ENCODE measurements at places on chromosomes 5 and 9.

DNA sequence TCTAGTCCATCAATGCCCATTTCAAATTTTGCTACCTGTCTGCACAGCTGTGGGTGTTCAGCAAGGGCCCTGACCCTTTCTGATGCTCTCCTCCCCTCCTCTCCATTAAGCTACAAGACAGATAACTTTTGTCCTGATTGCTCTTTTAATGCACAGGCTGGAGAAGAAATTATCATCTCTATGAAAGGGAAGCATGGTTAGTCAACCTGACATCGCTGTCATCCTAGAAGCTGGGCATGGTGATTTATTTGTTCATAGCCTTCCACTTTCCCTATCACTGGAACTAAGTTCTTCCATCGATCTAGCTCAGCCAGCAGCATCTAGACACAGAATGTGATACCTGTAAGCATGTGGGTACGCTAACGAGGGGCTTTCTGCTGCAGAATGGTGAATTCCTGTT is 50.1 kb downstream of the SLIT3 start:
- no peak for DNase-seq

GRCh38 chr5:17620627-17621026 is 10.4 kb downstream of the TAF11L12 start:
- no peak for DNase-seq

DNA sequence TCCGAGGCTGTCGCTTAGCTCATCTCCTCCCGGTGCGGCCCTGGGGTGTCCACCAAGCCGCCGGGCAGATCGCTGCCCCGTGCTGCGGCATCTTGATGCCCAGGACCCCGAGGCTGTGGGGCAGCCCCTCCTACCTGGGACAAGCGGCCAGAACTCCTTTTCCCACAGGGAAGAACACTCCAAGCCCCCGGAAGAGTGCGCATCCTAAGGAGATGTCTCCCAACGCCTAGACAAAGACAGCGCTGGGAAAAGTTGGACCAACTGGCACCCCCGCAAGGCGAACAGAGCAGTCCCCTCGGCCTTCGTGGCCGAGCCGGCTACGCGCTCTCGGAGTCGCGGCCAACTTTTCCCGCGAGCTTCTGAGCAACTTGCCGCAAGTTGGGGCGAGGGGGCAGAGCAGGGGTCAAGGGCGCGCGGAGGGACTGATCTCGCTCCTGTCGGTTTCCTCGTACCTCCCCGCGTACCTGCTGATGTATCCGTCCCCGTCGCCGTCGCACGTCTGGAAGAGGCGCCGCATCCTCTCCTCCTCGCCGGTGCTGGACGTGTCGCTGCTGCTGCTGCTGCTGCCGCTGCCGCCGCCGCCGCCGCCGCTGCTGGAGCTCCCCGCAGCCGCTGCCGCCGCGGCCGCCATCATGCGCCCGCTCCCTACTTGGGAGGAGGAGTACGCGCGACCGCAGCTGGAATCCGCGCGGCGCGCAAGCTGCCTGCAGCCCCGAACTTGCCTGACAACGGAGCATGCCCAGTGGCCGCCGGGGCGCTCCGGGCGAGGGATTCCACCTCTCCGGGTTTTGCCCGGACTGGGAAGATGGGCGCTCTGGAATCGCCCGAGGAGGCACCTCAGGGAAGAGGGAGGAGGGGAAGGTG is at the start of gene MCC:
MCC (minus strand) TSS at position 673 of the 864 bp plus-strand sequence.
- peak; percentile 27 for DNase-seq

DNA sequence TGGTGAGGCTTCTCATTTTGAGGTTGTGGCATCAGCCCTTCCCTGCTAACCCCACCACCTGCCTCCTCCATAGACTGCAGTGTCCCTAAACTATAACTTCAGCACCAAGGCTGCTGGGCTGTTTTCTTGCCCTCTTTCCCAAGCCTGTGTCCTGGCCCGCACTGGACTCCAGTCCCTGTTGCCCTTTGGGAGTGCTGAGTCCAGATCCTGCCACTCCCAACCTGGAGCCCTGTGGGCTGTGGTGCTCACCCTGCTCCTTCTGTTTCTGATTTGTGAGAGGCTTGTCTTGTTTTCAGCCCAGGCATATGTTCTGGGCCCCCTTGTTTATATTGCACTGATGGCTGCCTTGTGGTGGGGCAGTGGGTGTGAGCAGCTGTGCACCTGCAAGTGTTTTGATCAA is 39.7 kb upstream of the RNU6ATAC start:
- no peak for DNase-seq

GRCh38 chr9:131179561-131180219 is 54.3 kb downstream of the NUP214 start:
- DNase-seq, result no peak

DNA sequence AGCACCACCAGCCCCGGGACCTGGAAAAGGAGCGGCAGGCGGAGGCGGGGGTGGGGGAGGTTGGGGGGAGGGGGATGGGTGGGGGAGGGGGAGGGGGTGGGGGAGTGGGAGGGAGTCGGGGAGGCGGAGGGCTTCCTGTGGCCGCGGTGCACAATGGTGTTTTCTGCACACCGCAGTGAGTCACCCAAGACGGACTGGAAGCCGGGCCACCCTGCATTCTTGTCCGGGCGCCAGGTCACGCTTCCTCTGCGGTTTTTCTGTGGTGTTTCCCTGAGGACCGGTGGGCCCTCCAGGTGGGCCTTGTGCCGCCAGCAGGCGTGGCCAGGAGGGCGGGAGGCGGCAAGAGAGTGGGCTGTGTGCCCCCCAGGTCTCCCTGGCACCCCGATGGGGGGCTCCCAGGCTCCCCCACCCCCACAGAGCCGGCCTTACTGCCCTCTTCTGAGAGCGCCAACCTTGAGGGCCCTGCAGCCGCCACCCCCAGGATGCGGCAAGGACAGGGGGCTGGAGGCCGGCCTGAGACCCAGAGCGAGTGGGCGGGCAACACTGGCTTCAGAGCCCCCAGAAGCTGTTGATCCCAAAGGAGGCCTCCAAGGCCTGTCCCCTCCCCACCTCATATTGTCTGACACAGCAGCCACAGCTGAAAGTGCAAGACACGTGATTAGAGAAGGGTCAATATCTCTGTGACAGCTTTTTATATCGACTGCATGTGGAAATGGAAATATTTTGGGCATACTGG is 11.1 kb downstream of the EXD3 start:
- peak; percentile 46 for DNase-seq

- no peak for DNase-seq
Measured at GRCh38 chr5:150153957-150154617, 1.6 kb downstream of the PDGFRB start.

DNA sequence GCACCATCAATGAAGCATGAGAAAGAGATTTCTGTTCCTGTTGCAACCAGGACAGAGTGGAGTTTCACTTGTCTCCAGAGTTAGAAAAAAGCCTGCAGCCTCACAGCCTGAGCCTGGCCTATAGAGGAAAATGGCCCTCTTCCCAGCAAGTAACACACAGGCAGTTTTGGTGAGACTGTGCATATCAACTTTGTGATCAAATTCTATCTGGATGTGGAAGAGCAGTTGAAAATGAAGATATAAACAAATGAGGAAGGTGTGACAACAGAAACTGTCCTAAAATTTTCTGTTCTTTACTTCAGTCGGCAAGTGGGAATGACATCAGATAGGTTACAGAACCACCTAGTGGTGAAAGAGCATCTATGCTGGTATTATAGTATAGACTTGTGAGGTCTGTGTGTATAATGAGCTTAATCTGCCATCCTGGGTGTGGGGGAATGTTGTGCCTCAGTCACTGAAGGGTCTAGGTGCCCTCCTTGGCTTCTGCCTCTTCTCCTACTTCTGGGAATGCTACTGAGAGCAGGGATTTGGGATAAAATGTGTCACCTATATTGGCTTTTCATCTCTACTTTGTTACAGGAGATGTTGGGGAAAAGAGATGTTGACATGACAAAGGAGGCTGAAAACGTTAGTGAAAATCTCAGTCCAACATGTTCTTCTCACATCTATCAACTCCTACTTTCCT is 28.2 kb downstream of the YIPF5 start:
- DNase-seq, result no peak

DNA sequence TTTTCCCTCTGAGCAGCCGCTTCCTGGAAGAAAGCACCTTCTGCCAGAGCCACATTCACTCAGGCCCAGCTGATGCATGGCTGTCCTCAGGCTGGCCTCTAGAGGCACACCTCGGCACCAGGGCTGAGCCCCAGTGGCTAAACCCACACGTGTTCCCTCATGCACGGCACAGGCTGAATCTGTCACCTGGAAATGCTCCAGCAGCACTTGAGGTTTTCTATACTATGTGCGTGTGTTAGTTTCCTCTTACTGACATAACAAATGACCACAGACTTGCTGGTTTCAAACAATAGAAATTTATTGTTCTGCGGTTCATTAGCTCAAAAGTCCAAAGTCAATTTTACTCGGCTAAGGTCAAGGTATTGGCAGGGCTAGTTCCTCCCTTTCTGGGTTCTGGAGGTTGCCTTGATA is 141.4 kb downstream of the LRRC70 start:
- DNase-seq, result peak; percentile 27

DNA sequence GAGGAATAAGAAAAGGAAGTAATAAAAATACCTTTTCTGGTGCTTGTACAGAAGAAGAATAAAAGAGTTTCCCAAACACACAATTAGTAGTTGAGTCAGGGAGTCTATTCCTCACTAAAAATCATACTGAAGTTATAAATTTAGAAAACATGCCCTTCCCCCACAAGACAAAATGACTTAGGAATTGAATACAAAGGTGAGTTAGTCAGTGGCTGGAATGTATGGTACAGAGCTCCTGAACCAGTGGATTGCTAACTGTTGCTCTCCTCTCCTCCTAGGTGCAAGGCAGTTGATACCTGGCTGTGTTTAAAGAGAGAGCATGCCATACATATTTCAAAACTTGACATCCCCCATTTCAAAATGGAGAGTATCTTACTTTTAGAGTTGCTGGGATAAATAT is 1.9 kb downstream of the GDA start:
- DNase-seq, result no peak

GRCh38 chr5:128412145-128412930 is 125.7 kb downstream of the FBN2 start:
- no peak for DNase-seq

DNA sequence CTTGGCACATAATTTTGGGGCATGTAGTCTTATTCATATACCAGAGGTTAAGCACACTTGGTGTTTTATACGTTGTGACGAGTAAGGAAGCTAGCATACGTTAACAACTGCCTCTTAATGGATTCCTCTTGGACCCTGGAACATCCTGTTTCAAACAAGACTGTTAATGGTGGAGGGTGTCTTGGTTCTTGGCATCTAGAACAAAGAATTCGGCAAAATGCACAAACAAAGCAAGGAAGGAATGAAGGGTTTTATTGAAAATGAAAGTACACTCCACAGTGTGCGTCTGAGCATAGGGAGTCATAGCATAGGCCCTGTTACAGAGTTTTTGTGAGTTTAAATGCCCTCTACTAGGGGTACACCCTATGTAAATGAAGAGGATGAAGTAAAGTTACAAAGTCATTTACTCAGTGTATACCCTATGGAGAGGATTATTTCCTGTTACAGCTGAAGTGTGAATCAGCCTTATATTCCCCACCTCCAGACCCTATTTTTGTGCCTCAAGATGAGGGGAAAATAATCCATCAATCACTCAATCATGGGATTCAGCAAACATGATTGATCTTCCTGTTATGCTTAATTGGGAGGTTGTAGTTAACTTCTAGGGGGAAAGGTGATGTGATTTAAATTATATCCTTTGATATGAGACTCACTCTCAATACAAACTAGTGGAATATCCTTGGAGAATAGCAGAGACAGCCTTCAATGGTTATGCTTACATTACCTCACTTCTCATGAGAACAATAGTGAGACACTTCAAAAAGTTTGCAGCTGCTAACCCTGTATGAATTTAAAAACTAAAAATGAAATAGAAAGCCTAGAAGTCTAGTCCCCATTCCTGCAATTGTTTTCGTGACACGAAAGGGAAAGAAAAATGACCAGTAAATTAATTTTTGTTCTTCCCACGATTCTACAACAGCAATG is 84.9 kb upstream of the MYO10 start:
- no peak for DNase-seq

DNA sequence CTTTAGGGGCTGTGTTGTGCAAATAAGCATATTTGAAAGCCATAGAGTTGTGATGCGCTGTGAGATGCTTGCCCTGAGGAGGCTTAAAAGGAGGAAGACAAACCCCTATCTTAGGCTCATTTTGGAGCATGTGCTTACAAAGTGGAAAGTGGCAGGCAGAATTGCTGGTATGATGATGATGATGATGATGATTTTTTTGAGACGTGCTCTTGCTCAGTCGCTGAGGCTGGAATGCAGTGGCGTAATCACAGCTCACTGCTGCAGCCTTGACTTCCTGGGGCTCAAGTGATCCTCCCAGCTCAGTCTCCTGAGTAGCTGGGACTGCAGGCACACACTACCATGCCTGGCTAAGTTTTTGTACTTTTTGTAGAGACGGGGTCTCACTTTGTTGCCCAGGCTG is 1.7 kb downstream of the CNOT8 start:
- peak; percentile 18 for DNase-seq

DNA sequence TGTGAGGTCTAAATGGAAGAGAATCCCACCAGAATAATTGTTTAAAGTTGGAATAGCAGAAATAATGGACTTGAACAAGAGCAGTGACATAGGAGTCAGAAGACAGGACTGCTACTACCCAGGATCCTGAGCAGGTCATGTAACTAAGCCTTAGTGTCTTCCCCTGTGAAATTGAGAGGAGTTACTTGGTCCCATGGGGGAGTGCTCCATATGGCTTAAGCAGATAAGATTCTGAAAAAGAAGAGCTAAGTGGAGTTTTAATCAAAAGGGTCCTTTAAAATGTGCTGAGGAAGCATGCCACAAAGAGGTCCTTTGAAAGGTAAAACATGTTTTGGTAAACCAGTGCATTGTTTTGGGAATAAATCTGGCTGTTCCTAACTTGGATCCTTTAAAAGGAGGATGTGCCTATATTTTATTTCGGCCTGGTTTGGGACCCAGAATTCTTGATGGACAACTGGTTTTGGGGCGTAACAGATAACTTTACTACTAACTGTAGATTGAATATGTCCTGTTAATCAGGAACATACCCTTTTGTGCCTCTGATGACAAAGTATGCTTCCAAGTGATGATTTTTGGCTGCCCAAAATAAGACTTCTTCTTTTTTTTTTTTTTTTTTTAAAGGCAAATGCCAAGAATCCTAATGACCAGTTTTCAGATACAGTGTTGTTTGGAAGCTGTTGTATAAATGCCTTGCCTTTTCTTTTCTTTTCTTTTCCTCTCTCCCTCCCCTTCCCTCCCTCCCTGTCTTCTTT is 5.7 kb downstream of the RCL1 start:
- DNase-seq, result no peak

- no peak for DNase-seq
Measured at GRCh38 chr5:43233946-43234345, 41.9 kb downstream of the NIM1K start.

- no peak for DNase-seq
Measured at GRCh38 chr9:91117474-91117891, 244.2 kb downstream of the AUH start.
